Hematopoietic multipotent progenitor cell treated with erythropoietin and hydrocortisone succinate and interleukin-3 and kit ligand, for 8 days (in vitro differentiated cells): ENCODE measurements at places on chromosomes 12 and 14.

DNA sequence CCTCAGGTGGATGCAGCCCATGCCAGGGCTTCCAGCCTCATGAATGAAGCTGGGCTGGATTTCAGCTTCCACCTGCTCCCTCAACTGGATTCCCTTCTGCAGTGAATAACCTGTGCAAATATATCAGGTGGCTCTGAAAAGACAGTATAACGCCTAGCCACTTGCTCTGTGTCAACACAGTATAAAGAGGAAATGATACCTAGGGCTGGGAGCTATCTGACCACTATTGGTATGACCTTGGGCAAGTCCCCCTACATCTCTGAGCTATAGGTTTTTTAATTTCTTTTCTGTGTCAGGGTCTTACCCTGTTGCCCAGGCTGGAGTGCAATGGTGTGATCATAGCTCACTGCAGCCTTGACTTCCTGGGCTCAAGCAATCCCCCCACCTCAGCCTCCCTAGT, 19.8 kb downstream of the ISM2 start:
- DNase-seq: no peak

DNA sequence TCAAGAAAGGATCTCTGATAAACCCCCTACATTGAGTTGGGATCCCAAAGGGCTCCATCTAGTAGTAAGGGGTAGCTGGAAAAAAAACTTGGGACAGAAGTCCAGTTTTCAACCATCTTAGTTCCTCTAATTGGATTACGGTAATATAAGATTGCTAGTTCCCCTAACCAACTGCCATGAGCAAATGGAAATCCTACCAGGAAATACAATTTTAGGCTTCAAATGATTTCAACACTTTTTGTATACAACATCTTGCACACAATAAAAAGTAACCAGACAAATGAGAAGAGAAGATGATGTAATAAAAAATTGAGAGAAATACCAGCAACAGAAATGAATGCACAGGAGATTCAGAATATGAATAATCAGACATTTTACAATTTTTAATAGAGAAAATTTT, 73.0 kb downstream of the TSHR start:
- no peak for DNase-seq

DNA sequence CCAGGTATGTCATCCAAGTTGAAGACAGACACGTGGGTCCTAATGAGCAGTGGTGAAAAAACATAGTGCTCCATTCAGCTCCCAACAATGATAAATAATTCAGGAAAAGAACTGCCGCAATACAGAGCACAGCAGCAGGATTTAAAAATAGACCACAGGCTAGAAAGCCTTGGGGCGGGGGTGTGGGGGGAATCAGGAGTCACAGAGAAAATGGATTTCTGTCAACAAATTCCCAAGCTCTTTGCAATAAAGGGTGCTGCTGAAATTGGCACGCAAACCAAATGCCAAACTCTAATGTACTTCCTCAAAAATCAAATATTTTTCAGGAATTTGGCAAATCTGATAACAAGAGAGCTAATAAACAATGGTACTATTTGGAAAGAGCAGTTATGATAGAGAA, 58.6 kb downstream of the R3HDM2 start:
- DNase-seq: no peak

DNA sequence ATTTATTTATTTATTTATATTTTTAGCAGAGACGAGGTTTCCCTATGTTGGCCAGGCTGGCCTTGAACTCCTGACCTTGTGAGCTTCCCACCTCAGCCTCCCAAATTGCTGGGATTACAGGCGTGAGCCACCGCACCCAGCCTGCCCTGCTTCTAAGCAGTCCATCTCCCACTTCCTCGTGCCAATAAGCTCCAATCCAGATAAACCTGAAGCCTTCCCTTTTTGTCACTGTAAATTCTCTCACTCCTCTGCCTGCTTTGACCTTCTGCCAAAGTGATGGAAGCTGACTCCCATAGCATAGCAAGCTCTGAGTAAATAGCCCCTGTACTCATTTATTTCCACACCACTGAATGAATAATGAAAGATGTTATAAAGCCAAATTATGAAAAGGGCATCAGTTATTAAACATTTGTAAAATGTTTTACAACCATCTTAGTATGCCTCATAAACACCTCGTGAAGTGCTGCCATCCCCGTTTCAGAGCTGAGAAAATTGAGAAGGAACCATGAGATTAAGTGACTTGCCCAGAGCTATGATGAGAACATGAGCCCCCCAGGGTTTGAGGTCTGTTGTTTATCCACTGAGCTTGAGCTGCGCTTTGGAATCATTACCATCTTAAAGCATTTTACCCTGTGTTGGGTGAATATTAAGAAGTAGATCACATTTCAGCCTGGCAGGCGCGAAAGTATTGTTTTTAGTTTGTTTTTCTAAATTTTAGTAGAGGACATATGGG, 30.4 kb downstream of the MANSC1 start:
- no peak for DNase-seq

GRCh38 chr12:6958609-6959057, 7.5 kb downstream of the PTPN6 start:
- DNase-seq: no peak

- DNase-seq: no peak
Observed at GRCh38 chr14:52891800-52892199, 59.0 kb downstream of the FERMT2 start.
